ENCODE measurements at places on chromosomes 2 and 18.

- no peak for DNase-seq
Measured at GRCh38 chr2:124320051-124320688, 295.1 kb downstream of the CNTNAP5 start.

DNA sequence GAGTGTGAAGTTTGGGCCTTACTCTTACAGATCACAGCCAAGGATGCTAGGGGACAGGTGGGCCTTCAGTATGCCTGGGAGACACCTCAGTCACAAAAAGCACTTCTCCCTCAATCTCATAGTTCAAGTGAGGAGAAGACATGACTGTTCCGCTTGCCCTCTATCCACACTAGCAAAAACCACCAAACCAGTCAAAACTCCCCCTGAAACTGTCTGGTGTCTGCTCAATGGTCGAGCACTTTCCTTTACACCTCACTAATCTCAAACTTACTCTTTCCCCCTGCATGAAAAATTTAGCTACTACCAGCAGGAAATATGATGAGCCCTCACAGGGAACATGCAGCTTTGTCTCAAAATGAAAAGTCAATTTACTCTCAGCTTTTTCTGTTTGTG is 232.2 kb downstream of the TRIB2 start:
- no peak for DNase-seq

- no peak for DNase-seq
Measured at GRCh38 chr2:100208141-100208770, 65.9 kb upstream of the AFF3 start.

GRCh38 chr2:59047373-59047995 is 806.4 kb upstream of the FANCL start:
- DNase-seq, result no peak

- DNase-seq, result no peak
Measured at GRCh38 chr2:127041259-127041970, 65.5 kb downstream of the BIN1 start.

GRCh38 chr2:238462782-238463396 is 36.2 kb downstream of the ASB1 start:
- no peak for DNase-seq

DNA sequence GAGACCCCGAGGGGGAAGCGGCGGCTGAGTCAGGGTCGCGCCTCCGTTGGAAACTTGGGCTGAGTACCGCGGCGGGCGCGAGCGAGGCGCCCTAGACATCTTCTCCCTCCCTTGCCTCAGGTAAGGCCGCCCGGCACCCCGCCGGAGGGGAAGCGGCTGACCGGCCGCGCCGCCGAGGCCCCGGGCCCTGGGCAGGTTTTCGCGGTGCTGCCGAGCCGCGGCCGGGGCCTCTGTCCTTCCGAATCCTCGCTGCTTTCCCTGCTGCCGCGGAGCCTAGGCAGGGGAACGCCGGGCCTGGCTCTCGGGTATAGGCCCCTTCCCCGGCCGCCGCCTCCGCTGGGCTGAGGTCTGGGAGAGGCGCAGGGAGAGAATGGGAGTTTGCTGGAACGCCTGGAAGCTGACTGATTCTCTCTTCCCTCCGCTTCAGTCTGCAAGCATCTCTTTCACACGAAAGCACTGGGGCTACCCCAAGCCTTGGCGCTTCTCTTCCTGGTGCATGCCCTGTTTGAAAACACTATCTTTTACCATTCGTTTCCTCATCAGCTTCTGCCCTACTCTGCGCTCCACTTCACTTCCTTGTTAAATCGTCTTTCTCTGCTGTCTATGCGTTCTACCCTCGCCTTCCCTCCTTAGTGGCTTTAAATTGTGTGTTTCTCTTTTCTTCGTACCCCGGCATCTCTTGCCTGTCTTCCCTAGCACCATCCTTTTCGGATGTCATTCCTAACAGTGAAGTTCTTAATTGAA is 652 bp downstream of the PPM1B start:
- DNase-seq, result peak; percentile 67

GRCh38 chr18:77082316-77082955 is 50.1 kb downstream of the MBP start:
- DNase-seq, result no peak

DNA sequence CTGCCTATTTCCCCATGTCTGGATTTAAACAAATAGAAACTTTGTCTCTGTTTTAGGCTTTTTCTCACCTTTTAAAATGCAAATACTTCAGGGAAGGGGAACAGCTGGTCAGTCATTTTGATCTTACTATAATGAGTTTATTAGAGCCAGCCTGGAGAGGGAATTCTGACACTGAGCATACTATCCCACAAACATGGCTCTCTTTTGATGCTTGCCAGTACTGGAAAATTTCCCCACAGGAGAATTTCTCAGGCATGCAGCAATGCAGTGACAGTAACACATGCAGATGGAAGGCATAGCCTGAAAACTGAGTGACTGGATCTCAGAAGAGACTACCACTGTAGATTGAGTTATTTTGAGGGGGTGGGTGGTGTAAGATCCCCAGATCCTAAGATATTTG is 974.3 kb upstream of the CELF4 start:
- DNase-seq, result no peak

DNA sequence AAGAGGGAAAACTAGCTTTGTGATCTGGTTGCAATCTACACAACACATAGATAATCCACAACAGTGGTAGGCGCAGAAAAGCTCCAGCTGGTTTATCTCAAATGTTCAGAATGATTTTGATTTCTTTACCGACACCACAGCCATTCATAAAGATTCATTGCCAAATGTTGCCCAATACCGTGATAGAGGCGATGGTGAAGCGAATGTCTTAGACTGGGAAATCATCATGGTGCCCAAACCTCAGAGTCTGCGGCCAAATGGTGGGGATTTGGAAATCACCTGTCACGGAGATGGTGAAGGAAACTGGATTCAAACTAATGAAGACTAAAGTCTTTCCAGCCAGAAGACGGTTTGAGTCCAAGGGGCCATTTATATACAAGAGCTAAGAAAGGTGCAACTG is 48.5 kb upstream of the CCDC150 start:
- no peak for DNase-seq

DNA sequence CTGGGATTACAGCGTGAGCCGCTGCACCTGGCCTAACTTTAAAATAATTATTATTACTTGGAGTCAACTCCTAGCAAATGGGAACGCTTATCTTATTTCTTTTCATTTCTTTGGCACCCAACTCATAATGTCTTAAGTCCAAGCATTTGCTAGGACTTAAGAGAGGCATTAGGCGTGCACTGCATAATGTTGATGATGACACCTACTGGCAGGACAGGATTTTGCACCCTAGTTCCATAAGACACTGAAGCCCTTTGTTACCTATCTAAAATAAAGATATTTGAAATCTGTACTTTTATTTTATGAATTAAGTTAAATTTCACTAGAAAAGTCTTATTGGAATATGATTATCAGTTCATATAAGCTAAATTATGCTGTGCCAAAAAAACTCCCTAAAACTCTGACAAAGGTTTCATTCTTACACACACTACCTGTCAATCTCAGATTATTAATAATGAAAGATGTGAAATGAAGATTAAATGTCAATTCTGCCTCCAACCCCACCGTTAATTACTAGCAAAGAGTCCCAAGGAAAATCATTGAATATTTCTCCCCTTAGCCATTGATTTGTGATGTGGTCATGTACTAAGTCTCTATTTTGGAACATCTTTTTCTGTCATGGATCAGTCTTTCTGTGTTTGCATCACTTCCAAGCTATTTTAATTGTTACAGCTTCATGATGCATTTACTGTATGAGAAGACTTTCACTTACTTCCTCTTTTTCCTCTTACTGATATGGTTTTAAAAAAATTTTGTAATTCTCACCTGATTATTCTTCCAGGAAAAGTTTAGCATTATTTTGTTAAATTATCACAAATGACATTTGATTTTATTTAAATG is 12.7 kb upstream of the CDH2 start:
- DNase-seq, result peak; percentile 30

GRCh38 chr2:188076149-188077056 is 215.3 kb upstream of the GULP1 start:
- DNase-seq, result no peak

DNA sequence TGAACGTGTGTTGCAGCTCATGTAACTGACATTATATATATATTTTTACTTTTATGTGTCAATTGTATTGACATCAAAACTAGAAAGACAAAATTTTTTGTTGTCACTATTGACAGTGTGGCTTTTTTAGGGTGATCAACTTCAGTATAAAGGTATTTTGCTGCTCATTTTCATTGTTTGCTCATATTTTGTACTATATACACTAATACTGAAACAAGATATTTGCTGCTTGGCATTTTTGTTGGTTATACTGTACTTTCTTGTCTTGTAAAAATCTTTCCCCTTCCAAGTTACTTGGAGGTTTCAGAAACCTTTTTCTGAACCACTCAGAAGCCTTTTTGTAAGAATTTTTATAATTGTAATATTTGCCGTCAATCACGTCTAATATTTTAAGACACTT is 16.5 kb downstream of the AFTPH start:
- no peak for DNase-seq

DNA sequence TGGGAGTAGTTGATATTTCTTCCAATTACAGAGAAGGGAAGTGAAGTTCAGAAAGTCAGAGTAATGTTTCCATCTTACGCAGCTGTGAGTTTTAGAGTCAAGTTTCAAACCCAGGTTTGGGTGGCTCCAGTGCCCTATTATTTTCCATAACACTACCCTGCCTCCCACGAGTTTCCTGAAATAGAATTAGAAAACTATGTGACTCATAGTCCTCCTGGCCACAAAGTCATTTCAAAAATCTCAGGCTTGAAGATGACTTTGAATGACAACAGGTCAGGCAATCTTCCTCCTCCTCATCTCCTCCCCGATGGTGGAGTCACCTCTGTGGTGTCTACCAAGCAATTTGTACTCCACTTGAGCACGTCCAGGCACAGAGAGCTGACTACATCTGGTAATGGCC is 212.3 kb upstream of the TRIB2 start:
- DNase-seq, result no peak

DNA sequence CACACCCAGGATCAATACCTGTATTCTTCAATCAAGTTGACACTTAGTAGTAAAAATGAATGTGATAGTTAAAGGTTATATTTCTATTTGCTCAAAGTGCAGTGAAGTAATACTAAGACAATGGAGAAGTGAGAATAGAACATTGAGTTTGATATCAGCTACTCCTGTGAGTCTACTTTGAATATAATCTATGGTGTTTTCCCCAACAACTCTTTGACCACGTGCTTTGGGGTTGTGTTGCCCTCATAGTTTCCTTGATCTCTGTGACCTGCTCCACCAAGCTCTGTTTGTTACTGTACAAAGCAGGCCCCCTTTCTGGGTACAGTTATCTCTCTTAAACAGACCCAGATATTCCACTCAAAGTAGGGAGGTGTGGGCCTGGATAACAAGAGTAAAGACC is 222.9 kb downstream of the GALR1 start:
- no peak for DNase-seq

GRCh38 chr2:157468931-157469708 is 25.2 kb upstream of the CYTIP start:
- no peak for DNase-seq

Measured in activated naive CD4-positive, alpha-beta T cell treated with anti-CD3 and anti-CD28 coated beads, Interleukin-2, amount 10 ng/mL, durations not matched to agents 7 days and 5 days (primary cell).